Activated CD4-positive, alpha-beta T cell treated with anti-CD3 and anti-CD28 coated beads, Interleukin-2, amount 50 U/mL, for 24 hours (primary cell): ENCODE measurements at places on chromosomes 16 and 17.

DNA sequence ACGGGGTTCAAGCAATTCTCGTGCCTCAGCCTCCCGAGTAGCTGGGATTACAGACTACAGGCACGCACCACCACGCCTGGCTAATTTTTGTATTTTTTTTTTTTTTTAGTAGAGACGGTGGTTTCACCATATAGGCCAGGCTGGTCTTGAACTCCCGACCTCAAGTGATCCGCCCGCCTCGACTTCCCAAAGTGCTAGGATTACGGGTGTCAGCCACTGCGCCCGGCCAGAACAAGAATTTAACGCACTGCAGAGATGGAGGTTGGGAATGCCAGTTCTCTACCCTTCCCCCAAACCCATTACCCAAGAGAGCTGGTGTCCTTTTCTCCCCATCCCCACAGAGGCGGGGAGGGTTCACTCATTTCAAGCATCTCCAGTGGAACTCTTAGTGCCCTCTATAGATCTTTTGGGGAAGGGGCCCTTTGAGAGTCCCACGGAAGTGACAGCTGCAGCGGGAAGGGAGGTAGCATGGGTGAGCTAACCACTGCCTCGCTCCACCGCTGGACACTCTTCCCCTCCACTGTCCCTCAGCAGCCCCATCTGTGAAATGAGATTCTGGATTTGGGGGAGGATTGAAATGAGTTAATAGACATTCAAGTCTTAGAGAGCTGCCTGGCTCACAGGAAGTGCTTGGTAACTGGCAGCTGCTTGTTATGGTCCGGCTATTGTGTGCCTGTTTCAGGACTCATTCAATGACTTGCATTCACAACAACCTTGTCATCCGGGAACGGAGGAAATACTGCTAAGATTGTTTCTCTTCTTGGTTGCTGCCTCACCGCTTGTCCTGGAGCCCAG, 3.5 kb upstream of the UBALD2 start:
- DNase-seq = no peak

GRCh38 chr17:57113656-57114055, 28.6 kb downstream of the AKAP1 start:
- DNase-seq = no peak

GRCh38 chr16:67100569-67101310, 9.0 kb upstream of the PHAF1 start:
- DNase-seq = no peak

GRCh38 chr16:72092832-72093447, 480 bp downstream of the TXNL4B start:
- no peak for DNase-seq

DNA sequence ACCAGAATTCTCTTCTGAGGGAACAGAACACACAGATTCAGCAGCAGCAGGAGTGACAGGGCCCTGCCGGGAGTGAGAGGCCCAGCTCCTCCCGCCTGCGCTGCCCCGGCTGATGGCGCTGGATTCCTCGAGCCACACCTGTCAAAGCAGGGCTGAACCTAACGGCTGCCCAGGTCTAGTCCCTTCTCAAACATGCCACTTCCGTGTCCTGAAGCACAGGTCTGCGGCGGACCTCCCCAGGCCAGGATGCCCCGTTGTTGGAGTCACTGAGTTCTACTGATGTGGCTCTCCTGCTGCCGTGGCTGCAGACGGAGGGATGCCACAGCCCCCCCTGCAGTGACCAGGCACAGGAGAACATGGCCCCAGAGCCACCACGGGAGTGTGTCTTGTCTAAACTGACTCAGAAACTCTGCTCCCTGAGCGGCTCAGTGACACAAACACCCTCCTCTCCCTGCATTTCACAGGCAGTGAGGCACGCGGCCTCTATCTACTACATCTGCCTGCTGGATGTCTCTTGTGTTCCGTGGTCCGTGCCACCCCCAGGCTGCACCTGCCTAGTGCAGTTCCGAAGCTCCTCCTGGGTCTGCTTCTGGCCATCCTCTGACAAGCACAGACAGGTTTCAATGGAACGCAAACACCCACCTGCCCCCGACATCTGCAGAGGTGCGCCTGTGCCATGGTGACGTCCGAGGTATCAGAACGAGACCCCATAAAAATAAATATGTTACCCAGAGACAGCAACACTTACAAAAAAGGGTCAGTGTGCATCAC, 44.7 kb upstream of the DNAH17 start:
- no peak for DNase-seq

DNA sequence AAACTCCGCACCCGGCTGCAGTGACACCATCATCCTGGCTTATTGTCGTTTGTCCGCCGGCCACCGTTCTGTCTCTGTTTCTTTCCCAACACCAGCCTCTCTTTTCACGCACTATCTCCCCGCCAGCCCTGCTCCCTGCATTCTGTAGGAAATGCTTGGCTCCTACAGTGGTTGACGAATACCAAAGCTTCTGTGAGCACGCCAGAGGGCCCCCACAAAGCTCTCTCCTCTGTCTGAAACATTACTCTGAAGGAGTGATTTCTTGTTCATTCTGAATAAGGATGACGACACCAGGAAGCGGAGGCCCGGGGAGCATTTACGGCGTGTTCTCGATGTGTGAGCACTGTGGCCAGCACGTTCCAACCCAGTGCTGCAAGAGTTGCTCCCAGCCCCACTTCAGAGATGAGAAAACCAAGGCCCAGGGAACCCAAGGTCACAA, 58.8 kb downstream of the ADCY9 start:
- no peak for DNase-seq

DNA sequence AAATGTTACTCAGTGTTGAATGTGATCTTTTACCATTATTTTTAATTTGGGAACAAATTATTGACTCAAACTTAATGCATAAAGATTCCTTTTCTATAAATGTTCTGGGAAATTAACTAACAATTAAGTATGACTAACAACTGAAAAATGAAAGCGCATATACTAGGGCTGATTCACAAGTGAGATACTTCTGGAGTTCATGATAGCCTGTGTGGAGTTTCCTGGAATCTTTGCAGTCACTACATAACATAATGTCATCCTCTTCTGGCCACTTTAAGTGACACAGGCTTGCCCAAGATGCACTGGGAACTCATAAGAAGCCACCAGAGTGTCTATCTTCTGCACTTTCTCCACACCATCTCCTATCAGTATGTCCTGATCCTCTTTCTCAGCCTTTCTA, 450.3 kb upstream of the CDH11 start:
- no peak for DNase-seq

GRCh38 chr16:12794486-12795387, 8.9 kb downstream of the CPPED1 start:
- DNase-seq = no peak

GRCh38 chr17:60941028-60941427, 263.4 kb downstream of the BCAS3 start:
- no peak for DNase-seq
